COR-L47 (cell line): ENCODE measurements at places on chromosomes 5 and 9.

GRCh38 chr9:121817476-121817875 lies 166.0 kb downstream of the DAB2IP start:
- DNase-seq = no peak

DNA sequence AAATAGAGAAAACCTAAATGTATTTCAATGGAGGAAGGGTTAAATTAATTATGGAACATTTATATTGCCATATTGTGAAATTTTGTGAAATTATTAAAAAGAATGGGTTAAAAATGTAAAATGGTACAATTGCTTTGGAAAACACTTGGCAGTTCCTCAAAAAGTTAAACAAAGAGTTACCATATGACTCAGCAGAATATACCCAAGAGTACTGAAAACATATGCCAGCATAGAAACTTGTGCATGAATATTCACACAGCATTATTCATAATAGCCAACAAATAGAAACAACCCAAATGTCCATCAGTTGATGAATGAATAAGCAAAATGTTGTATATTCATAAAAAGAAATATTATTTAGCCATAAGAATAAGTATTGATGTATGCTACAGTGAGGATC lies 181.0 kb upstream of the MAST4 start:
- DNase-seq = no peak

- peak; percentile 78 for DNase-seq
These were observed 39.3 kb downstream of the NTNG2 start for GRCh38 chr9:132201139-132201538.

DNA sequence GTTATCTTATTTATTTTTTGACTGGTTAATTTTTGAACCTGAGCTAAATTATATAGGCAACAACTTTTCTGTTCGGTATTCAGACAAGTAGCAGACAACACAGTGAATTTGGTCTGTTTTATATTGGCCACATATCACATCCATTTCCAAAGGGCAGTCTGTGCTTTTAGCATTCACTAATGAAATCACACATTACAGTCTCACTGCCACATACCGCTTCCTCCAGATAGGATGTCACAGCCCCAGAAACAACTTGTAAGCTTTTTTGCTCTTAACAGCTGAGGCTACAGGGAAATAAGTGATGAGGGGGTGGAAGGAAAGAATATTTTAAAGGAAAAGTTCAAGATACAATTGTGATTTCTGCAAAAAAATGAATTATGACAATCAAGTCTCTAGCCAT lies 140.6 kb downstream of the PLCXD3 start:
- no peak for DNase-seq

DNA sequence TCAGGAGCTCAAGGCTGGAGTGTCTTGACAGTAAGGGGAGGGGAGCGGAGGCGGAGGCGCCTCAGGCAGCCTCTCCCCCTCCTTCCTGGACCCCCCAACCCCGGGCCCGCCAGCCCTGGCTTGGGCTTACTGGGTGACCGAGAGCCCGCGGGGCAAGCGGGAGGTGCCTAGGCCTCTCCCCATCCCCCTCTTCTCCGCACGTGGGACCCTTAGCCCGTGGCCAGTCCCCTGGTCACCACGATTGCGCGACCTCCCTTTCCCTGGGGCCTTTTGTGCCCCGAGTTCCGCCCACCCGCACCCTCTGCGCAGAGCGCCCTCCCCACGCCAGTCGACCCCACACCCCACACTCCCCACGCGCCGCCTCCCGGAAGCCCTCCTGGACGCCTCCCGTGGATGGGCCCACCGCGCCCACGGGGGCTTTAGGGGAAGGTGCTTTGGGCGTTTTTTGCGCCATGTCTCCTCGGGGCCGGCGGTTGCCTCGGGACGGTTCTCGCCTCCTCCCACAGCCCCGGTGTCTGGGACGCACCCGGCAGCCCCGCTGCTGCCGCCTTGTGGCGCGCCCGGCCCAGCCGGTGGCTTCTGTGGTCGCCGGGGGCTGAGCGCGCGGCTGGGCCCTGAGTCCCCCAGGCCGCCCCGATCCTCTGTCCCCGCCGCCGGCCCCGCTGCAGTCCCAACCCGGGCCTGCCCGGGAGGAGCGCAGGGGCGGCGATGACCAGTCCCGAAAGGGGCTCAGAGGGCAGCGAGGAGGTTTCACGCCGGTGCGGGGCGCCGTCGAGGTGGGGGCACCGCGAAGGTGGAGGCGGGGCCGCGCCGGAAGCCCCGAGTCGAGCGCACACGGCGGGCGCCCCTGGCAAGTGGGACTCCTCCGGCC lies 3.2 kb downstream of the TOR4A start:
- DNase-seq = no peak

- no peak for DNase-seq
These were observed 69.0 kb upstream of the GLRX start for GRCh38 chr5:95891499-95891898.

- DNase-seq = no peak
These were observed 148.9 kb downstream of the DOCK2 start for GRCh38 chr5:169785771-169786618.

GRCh38 chr5:43141211-43141610 lies 20.5 kb downstream of the ZNF131 start:
- no peak for DNase-seq

DNA sequence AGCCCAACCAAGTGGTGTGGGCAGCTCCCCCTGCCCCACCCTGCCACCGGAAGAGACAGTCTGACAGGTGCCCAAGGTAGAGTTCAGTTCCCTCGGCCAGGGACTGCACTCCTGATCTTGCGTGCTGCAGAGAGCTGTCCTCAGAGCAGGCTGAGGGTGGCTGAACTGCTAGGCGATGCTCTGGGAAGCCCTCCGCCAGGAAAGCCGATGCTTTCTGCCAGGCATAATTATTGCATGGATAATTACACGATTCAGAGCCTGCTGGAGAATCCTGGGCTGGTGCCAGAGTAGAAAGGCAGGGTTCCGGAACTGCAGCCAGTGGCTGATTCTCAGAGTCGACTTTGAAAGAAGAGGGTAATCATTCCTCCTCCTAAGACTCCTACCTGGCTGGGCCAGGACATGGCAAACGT lies 19.3 kb downstream of the KCNIP1 start:
- peak; percentile 88 for DNase-seq

- no peak for DNase-seq
These were observed 425 bp upstream of the EGFL7 start for GRCh38 chr9:136662326-136662655.

- DNase-seq = no peak
These were observed 5.9 kb downstream of the FBN2 start for GRCh38 chr5:128532127-128532526.

- DNase-seq = no peak
These were observed 129.3 kb downstream of the EFNA5 start for GRCh38 chr5:107541400-107541799.

- DNase-seq = no peak
These were observed 450.4 kb upstream of the CTNND2 start for GRCh38 chr5:12354686-12355085.

DNA sequence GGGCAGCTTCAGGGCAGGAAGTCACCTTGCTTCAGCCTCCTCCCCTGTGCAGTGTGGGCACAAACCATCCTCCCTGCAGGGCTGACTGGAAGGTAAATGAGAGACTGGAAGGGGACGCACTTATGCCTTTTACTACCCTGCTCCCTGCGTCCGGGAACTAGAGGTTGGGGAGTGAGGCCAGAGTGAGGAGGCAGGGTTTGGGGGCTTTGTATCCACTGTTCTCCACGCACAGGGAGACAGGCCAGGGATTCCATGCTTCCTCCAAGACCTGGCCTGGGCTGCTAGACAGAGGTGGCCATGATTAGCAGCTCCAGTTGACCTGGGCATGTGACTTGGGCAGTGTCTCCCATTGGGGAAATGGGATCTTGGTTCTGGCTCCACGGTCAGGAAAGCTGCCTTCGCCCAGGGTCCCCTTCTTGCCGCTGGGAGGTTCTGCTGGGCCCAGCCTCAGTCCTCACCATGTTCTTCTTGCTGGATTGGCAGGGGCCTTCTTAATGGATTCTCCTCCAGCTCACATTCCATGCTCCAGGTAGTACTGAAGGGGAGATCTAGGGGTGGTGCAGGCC lies 37.0 kb upstream of the PSD2 start:
- no peak for DNase-seq

DNA sequence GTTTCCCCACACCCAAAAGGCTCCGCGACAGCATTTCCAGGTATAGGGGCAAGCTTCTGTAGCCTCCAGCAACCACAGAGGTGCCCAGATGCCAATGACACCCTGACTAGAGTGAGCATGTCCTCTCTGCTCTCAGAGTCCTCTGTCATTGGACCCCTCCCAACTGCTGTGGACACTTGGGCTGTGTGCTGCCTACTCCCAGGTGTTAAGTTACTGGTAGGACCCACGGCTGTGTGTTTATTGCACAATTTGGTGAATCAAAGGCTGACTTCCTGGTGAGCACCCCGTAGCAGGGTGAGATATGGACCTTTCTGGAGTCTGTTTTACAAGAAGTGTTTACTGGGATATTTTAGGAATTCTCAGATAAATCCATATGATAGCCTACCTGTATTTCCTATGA lies 36.0 kb downstream of the SH3GL2 start:
- DNase-seq = peak; percentile 19

GRCh38 chr5:139301808-139302499 lies 8.4 kb downstream of the MATR3 start:
- no peak for DNase-seq

GRCh38 chr9:4600368-4600767 lies 61.7 kb upstream of the PLPP6 start:
- DNase-seq = no peak

- DNase-seq = no peak
These were observed 143.8 kb downstream of the MAST4 start for GRCh38 chr5:66739951-66740350.

DNA sequence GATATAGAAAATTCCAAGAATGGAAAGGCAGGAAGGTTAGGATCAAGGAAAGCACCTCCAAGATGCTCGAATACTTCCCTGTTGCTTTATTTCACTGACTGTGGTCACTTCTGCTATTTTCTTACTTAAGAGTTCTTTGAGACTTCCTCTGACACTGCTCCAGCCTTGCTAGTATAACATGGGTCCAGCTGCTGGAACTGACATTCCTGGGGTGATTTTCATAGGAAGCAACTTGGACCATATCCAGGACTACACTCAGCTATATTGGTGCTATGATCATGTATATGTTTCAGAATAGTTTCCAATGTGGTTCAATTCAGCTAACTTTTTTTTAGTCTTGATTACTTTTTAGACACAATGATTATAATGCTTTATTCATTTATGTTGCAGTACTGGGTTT lies 81.6 kb upstream of the CKMT2 start:
- no peak for DNase-seq

DNA sequence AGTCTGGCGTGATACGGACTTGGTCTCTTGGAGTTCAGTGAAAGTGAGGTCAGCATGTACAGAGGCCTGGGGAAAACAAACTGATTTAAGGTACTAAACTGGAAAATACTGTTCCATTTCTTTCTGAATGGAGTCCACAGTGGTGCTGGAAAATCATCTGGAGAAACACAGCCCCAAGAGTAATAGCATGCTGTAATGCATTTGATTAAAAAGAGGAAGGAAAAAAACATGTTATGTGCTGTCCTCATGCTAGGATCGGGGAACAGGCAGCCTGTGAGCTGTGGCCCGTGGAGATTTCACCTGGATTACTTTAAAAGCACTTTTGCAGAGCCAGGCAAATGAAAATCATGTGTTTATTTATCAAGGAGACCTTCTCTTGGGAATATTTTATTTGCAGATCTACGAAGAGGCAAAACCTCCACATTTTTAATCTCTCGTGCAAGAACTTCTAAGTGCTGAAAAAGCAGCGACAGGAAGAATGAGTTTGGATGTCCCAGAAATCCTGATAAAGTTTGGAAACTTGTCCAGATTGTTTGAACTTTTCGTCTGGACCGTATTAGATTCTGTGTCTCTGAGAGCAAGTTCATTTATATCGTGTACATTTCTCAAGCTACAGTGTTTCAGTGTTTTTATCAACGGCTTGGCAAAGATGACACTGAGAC lies 228.8 kb downstream of the GAS1 start:
- DNase-seq = no peak

DNA sequence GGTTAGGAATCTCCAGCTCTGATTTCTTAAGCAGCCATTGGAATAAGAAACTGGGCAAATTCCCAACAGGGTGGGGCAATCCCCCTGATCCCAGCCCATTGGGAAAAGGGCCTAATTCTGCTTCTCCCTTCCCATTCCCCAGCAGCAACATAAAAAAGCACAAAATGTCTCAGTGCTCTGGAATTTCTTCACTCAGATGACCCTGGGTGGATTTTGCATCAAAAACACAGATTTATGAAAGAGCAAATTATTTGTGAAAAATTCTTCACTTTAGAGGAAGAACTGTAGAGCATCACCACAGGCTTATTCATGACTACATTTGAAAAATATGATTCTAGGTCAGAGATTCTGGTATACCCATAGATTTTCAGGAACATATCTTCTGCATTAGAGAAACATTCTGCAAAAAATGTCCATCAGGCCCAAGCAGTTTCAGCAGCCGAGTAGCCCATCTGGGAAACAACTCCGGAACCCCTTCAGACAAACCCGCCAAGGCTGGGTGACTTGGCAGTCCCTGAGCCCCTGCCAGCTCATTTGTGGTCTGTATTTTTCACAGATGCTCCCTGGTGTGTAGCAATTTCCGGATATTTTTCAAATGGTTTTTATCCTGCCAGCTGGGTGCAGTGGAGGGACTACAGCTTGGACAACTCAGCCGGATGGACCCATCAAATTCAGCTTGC lies 102.1 kb upstream of the RANBP3L start:
- DNase-seq = no peak

DNA sequence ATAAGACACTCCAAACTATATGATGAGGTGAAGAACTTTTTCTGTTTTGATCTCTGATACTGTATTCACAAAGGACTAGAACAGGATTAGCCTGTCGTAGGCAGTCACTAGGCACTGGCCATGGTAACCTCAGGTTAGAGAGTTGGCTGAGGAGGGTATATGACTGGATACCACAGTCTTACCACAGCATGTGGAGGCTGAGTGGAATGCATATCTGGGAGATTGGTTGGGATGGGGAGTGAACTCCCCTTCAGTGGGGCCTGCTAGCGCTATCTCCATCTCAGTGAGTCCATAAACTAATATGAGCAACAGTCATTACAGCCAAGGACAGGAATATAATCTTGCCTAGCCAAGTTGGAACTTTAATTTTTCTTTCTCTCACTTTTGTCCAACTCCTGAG lies 339.1 kb downstream of the SPATA31D1 start:
- no peak for DNase-seq

GRCh38 chr9:74770508-74771261 lies 117.0 kb downstream of the TRPM6 start:
- peak; percentile 13 for DNase-seq

GRCh38 chr9:123606141-123606540 lies 250.1 kb downstream of the CRB2 start:
- no peak for DNase-seq

DNA sequence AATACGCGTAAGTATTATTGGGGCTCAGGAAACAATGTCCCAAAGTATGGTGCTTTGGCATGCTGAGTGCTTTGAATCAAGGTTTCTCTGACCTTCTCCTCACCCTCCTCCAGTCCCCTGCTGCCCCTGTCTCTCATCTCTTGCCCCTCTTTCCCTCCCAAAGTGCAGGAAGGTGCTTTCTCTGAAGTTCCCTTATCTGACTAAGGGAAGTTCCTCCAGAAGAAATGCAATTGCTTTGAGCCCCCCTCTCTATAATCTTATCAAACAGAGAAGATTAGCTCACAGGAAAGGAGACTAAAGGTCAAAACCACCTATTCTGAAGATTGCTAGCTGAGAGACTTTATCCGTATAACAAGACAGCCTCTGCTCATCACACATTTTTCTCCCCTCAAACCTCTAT lies 288.1 kb downstream of the ARL15 start:
- no peak for DNase-seq

GRCh38 chr9:87227456-87227855 lies 270.2 kb upstream of the DAPK1 start:
- no peak for DNase-seq
